ENCODE measurements at places on chromosomes 1 and 21. TPM values are rescaled to one million over a fixed set of nuclear protein-coding genes. Genes with fewer than 3 reads are reported as not detected.

DNA sequence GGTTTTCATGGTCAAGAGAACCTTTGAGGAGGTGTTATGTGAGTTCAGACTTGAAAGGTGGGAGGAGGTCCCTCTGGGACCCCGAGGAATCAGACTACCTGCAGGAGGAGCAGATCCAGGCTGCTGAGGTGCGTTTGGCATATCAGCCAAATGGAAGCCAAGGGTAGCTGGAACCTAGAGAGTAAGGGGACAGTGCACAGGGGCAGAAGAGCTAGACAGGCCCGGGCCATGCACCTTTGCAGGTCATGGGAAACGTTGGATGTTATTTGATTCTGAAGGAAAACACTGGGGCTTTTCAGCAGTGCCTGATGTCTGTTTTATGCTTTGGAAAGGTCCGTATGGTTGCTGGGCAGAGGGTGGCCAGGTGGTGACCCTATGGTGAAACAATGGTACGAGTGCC is 169.2 kb downstream of the PGBD5 start:
- DNase-seq: no peak

DNA sequence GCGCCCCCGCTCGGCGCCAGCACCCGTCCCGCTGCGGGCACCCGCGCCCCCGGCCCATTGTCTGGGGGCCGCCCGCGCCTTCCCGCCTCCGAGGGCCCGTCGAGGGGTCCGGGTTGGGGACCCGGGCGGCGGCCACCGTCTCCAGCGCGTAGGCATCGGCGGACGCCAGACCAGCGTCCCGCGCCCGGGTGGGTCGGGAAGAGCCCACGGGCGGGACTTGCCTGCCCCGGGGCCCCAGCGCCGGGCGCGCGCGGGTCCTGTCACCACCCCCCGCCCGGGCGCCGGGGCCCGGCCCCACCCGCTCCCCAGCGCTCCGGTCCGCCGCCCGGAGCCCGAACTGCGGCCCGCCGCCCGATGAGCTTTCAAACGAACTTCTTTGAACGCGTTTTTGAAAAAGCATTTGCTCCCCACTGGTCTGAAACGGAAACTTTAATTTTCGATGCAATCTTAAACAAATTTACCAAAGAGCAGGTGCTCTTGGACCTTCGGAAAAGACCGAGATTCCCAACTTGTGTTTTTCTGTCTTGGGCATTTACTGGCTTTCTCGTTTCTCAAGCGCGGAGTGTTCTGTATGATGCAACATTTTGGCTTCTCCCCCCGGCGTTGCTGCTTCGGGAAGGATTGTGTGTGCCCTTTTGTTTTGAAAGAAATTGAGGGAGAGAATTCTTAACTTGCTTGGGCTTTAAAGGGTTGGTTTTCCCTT is 615 bp downstream of the CLIC4 start:
- DNase-seq: peak; percentile 66

GRCh38 chr1:44602634-44603628 is 71.3 kb downstream of the TMEM53 start:
- no peak for DNase-seq

DNA sequence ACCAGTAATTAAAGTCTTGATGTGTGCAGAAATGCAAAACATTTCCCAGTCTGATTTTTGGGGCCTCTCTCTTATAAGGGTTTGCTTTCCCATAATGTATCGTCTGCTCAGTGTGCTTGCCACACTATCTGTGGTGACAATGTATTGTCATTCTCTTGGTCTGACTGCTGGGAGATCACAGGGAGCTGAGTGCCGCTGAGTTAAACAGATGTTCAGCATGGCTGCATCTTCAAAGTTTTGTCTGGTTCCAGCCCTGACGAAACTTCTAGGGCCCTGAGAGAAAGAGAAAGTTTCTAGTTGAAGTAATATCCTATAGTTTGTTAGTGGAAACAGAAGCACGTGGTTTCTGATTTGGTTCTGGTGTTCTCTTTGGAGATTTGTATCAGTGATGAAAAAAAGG is 42.6 kb downstream of the DNM3 start:
- no peak for DNase-seq

GRCh38 chr1:79592707-79593106 is 586.2 kb upstream of the ADGRL4 start:
- no peak for DNase-seq

DNA sequence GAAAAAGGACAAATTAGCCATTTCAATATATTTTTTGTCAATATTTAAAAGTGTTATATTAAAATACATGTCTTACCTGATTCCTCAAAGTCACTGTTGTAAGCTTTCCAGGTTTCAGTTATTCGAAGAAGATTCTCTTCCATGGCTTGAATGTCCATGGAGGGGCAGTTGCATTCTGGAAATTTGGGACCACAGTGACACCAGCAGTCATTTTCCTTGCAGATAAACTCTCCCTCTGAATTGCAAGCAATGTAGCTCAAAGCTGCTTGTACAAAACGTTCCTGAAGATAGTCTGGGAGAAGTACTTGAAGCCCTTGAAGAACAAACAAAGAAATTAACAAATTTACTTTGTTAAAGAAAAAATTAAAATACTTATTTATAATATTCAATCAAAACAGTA is 251.7 kb downstream of the BRINP3 start:
- no peak for DNase-seq

GRCh38 chr1:184624051-184624450 is 130.6 kb downstream of the EDEM3 start:
- DNase-seq: no peak

GRCh38 chr1:151831605-151832004 is at the start of gene RORC:
Gene RORC (minus strand): TSS chr1:151831802. CDS start chr1:151831764, 38 bp downstream.
- no peak for DNase-seq

- DNase-seq: no peak
These were observed 113.0 kb downstream of the SYT2 start for GRCh38 chr1:202597090-202597761.

GRCh38 chr1:156371553-156372264 is 2.7 kb downstream of the RHBG start:
- DNase-seq: peak; percentile 58

DNA sequence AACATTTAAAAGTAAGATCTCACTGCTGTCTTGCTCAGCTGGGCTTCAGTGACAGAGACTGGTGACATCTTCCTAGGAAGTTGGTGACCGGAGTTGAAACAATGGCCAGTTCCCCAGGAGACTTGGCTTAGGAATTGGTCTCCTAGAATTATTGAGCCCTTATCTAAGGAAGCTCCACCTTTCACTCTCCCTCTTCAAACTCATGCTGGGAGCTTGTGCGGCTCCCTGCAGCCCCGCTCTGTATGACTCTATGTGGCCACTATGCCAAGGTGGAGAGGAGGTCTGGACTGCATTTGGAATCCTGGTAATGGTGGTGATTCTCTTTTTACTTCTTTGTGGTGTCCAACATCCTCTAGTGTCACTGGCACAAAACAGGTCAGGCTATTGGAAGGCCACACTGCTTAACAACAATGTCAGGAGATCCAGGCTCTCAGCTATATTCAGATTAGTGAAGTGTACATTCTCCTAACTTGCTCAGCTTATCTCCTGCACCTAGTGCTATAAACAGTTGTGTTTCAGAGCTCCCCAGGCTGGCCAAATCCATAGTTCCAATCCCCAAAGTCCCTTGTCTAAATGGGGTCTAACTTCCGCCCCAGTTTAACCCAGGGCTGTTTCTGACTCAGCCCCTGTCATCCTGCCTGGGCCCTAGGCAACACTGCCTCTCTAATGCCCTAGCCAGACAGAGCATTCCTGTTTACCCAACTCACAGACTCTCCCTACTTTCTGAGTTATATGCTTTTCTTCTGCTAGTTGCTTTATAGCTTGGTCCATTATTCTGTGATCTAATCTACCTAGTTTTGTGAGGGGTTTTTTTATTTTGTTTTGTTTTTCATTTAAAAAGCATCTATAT is 18.3 kb downstream of the ATP2B4 start:
- DNase-seq: peak; percentile 79

DNA sequence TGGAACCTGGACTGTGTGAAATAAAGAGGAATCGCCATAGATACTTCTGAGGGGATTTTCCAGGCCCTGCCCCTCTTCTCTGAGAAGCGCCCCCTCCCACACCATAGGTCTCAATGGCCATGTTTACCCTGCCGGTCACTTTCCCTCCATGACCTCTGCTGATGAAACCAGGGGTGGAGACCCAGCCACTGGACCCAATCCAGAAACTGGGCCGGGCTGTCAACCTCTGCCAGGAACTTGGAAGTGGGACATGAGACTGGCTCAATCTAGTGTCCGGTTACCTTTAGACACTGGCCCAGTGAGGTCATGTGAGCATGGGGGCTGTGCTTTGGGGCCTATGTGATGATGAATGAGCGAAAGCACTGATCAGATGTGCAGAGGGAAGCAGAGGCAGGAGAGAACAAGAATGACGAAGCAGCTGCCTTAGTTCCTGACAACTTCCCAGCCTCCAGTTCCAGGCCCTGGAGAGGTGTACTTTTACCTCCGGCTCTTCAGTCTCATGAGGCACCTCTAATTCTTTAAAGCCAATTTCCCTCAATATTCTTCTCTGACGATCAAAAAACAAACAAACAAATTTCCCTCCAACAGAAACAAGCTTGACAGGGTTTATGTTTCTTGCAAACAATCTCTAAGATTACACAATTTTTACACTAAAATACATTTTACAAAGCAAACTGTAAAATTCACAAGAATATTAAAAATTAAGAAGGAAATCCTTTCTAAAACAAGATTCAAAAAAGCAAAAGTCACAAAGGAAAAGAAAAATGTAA is 4.9 kb downstream of the ASAP3 start:
- peak; percentile 72 for DNase-seq

DNA sequence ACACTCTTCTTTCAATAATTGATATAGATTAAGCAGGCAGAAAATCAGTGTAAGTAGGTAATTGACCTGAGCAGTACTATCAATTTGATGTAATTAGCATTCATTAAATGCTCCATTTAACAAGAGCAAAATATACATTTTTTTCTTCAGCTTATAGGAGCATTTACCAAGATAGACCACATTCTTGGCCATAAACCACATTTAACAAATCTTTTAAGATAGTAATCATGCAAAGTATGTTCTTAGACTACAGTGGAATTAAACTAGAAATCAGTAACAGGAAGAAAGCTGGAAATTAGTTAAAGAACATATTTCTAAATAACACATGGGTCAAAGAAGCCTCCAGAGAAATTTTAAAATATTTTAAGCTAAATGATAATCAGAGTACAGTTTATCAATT is 8.7 kb upstream of the PRKACB start:
- no peak for DNase-seq

DNA sequence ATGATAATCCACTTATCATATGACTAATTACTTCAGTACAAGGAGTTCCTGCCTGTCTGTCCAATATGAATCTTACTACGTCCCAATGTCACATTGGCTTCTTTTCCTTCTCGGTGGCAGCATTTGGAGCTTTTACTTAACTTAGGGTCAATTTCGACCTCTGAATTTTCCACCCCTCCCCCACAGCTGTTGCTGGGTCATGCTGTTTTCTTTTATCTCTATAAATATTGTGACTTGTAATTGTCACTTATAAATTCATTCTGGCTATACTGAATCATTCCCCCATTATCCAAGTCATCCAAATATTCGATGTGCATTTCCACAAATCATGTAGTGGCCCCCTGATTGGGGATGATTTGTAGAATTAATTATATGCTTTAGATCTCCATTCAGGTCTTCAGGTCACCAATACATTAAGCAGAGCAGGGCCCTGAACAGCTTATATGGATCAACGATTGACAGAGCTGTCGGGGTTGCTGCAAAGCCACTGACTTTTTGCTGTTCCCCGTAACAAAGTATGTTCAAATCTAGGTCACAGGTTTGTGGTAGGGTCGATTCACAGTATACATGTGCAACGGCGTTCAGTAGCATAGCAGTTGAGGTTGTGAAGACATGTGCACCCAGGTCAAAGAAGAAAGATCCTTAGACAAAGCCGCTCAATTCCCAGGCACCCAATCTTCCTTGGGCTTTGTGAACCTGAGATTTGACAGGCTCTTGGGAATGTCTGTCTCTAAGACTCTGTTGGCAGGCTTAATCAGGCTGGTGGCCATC is 18.3 kb upstream of the RNU1-4 start:
- DNase-seq: no peak

DNA sequence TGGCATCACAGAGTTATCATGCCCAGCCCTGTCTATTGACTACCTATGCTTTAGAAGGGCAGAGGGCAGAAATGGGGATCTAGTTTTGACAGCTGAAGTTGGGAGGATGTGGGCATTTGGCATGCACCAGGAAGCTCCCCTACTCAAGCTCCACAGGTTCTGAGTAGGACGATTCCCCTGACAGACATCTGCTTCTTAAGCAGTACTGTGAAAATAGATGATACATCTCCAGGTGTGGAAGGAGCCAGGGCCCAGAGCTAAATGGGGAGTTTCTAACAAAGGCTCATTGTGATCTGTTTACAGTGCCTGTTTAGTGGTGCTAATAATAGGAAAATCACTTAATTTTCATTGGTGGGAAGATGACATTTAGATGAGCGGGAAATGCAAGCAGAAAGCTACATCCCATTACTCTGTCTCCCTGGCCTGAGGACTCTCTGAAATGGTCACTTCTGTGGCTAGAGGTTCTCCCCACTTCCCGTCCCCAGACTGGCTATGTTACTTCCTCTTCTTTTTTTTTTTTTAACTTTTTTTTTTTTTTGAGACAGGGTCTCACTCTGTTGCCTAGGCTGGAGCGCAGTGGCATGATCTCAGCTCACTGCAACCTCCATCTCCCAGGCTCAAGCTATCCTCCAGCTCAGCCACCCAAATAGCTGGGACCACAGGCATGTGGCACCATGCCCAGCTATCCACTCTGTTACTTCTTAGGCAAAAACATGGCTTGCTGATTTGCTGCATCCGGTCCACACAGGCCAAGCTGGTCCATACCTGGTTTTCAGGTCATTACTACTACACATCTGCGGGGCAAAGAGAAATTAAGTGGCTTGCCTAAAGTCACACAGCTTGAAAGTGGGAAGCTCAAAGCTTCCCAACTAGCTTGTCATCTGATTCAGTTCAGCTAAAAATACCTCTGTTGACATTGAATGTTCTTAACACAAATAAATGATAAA is 23.2 kb upstream of the CNIH3 start:
- peak; percentile 88 for DNase-seq

GRCh38 chr1:25550155-25550506 is 6.7 kb downstream of the LDLRAP1 start:
- DNase-seq: peak; percentile 51

DNA sequence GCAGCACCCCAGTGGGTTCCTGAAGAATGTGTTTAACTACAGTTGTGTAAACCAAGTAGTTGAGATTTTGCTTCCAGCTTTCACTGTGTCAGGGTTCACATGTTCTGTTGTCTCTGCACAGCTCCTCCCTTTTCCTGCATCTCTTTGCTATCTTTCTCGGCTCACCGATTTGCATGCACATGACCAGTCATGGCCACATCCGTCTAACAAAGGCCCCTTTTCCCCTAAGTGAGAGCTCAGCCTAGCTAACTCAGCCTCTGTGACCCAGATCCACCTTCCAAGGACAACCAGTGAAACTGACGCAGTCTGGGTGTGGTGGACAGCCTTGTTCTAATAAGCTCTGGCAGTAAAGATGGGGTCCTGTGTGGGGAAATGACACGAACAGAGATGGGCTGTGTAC is 101.1 kb downstream of the ZP4 start:
- no peak for DNase-seq

- no peak for DNase-seq
These were observed 31.1 kb downstream of the SLAMF6 start for GRCh38 chr1:160491981-160492380.

Gene GNG12
- total RNA-seq: 132 TPM

Gene RGSL1
- not detected for total RNA-seq

Gene C1orf185
- total RNA-seq: not detected

Gene ARL8A
- 19.7 TPM for total RNA-seq

Gene C1orf87
- not detected for total RNA-seq

Gene LIN28A
- not detected for total RNA-seq

Gene RAB7B
- 9.1 TPM for total RNA-seq

Gene PEX14
- 8.9 TPM for total RNA-seq

Gene HMCN1
- total RNA-seq: 7.8 TPM

Gene PEAR1
- 2.0 TPM for total RNA-seq

Gene KCNJ15
- under 0.01 TPM for total RNA-seq

Gene AURKAIP1
- total RNA-seq: 63.0 TPM

Gene MTARC2
- 0.56 TPM for total RNA-seq
